Activated T-cell treated with anti-CD3 and anti-CD28 coated beads for 24 hours (primary cell): ENCODE measurements at places on chromosomes 16 and 17.

DNA sequence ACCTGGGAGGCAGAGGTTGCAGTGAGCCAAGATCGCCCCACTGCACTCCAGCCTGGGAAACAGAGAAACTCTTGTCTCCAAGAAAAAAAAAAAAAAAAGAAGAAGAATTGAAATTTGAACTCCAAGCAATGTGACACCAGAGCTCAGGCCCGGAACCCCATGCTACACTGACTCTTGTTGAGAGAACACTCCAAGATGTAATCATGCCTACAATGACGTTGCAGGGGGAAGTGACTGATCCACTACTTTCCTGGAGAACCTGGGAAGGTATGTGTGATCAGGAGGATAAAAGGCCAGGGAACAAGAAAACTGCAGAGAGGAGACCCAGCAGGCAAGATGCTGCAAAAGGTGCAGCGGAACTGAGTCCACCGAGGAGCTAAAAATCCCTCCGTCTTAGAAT, 57.9 kb downstream of the ADCY9 start:
- DNase-seq, result no peak

DNA sequence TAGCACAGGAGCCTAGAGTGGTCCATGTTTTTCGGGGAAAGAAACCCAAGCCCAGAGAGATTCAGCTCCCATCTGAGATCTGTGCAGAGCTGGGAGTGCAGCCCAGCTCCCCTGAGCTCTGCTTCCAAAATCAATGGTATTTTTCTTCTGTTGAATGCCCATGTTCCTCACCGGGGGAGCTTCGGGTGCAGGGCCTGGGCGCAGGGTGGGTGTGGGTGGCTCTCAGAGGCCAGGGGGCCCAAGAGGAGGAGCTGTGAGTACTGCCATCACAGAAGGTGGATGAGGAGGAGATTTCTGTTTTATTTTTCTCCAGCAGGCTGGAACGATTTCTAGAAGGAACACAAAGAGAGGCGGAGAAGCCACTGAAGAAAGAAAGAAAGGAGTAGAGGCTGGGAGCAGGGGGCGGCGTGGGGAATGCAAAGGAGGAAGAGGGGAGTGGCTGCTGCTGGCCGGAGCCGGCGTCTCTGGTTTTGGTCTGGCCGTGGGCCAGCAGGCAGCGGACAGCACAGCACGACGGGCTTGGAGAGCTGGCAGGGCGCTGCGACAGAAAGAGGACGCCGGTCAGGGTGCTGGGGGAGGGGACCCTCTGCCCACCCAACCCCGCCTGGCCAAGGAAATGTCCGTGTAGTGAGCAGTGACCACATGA, 76.2 kb upstream of the KSR1 start:
- no peak for DNase-seq

GRCh38 chr17:62566996-62567578, 60.4 kb upstream of the MRC2 start:
- DNase-seq, result no peak

DNA sequence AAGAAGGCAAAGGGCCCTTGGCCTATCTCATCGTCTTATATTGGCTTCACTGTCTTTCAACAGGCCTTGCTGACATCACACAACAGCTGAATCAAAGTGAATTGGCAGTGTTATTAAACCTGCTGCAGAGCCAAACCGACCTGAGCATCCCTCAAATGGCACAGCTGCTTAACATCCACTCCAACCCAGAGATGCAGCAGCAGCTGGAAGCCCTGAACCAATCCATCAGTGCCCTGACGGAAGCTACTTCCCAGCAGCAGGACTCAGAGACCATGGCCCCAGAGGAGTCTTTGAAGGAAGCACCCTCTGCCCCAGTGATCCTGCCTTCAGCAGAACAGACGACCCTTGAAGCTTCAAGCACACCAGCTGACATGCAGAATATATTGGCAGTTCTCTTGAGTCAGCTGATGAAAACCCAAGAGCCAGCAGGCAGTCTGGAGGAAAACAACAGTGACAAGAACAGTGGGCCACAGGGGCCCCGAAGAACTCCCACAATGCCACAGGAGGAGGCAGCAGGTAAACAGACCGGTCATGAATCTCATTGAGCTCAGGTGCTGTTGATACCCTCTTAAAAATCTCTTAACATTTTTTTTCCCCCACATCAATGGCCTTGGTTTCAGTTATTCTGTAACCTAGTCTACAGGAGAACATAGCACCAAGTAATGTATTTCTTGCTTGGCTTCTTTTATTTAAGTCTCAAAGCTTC, 64.7 kb downstream of the CDK12 start:
- no peak for DNase-seq

- DNase-seq, result no peak
These were observed 42.9 kb downstream of the CCDC42 start for GRCh38 chr17:8701754-8702153.

DNA sequence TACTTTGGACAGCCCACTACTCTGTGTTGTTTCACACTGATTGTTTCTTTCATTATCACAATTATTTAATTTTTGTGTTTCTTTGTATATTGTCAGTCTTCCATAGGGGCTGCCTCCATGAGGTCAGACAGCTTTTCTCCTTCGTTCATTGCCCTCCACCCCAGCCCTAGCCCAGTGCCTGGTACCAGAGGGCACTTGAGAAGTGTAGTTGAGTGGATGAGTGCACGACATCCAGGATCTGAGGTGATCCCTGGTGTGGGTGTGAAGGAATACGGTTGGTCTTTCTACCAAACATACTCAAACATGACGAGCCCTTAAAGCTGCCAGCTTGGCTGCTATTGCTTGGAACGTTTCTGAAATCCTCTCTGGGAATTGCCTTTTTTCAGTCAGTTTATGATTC, 37.9 kb downstream of the DHRS7B start:
- no peak for DNase-seq

DNA sequence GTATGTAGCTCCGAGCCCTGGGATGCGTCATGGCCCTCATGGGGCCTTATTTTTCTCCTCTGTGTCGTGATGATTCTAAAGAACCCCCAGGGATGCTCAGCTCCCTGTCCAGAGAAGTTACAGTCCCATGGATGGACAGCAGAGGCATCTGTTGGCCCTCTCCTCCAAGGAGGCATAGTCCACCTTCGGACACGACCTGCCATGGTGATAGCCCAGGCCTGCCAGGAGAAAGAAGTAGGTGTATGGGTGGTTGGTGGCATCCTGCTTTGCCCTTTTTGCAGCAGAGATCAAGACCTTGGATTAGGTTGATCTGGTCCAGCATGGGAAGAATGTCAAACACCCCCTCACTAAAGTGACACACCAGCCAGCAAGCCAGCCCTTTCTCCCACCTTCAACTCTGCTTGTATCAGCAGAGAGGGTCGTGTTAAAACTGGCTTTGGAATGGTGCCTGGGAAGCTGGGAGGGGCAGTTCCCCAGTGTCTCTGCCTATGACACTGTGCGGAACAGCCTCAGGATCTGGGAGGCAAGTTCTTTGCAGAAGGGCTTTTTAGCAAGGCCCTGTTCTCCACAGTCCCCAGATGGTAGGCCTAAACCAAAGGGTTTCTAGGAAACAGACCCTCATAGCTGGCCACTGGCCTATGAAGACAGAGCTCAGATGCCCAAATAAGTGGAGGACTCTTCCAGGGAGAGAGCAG, 259.9 kb upstream of the RPL38 start:
- DNase-seq, result no peak

DNA sequence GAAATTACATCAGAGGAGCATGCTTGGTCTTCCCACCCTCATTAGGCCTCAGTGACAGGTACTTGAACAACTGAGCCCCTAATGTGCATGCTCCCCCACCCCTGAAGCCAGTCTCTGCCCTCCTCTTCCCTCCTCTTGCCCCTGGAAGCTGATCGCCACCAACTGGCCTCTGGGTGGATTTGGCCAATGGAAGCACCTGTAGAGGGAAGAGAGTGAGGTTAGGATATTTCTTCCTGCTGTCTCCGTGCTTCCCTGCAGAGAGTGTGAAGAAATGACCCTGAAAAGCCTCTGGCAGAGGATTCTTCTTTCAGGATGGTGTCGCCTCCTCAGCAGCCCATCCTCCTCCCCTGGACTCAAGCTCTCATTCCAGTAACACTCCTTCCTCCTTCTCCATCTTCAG, 5.9 kb upstream of the CBLN1 start:
- DNase-seq, result no peak

- peak; percentile 80 for DNase-seq
These were observed 6.7 kb downstream of the RHBDF1 start for GRCh38 chr16:65745-66144.

GRCh38 chr16:68665501-68665900, 20.4 kb downstream of the CDH3 start:
- DNase-seq, result no peak

DNA sequence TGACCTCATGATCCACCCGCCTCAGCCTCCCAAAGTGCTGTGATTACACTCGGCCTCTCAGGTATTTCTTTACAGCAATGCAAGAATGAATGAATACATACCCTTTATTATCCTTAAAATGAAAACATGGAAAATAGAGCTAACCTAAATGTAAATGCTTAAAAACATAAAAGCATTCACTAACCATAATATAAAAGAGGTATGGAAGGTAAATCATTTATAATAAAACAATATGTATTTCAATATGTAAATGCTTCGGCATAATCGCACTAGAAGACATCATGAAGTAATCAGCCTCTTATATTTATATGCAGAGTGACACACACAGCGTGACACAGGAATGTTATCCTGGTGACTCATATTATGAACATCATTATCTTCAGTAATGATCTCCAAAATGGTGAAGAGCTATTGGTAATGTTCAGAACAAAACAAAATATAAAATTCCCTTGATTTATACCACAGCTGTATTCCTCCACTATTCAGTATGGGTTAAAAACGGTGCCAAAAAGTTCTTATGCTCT, 53.9 kb downstream of the AIPL1 start:
- no peak for DNase-seq

GRCh38 chr16:70493802-70494201, 29.6 kb downstream of the COG4 start:
- DNase-seq, result no peak

DNA sequence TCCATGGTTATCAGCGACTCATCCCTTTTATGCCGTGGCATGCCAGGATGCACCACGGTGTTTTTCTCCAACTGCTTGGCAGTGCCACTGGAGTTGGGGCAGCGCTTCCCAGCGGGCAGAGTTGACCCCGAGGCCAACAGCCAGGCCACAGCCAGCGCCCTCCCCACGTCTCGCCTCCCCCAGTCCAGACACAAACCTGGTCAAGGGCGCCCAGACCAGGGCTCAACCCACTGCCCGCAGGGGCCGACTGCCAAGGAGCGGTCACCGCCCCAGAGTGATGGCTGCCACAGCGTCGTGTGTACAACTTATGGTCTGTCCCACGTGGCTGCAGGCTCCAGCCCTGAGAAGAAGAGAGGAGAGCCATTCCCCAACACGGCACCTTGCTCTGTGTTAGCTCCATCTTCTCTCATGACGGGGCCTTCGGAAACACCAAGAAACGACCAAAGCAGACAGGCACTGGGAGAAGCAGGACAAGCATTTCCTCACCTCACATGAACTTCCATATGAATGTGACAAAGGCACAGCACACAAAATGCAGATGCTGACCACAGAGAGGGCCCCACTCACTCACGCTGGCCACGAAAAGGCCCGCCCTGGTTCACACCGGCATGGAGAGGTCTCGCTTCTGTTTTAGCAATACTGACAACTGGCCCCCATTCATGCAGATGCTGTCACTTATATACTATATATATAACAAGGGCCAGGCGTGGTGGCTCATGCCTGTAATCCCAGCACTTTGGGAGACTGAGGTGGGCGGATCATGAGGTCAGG, 27.0 kb downstream of the AXIN1 start:
- no peak for DNase-seq

DNA sequence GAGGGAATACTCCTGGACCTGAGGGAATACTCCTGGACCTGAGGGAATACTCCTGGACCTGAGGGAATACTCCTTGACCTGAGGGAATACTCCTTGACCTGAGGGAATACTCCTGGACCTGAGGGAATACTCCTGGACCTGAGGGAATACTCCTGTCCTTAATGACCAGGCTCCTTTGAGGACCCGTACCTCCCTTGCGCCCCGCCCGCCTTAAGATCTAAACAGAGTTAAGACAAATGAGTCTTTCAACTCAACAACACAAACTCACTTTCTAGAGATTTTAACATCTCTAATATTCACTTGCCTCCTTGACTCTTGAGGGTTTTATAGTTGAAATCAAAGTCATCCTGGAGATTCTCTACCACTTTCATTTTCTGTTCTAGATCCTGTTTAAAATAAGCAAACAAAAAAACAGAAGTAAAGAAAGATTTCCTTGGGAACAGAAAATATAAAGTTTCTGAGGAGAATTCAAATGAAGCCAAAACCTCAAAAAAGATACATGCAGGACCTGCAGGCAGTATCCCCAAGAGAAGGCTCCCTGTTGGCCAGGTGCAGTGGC, 49.7 kb downstream of the STAT3 start:
- DNase-seq, result no peak
